ENCODE measurements at places on chromosomes 7 and 10.

DNA sequence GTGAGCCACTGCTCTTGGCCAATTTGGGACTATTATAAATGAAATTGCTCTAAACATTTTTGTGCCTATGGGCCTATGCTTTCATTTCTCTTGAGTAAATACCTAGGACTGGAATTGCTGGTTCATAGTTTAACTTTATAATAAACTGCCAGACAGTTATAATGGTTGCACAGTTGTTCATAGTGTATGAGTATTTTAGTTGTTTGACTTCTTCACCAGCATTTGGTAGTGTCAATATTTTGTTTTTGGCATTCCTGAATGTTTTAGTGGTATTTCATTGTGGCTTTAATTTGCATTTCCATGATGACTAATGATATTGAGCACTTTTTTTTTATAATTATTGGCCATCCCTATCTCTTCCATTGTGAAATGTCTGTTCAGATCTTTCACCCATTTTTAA lies 29.5 kb downstream of the PLEKHA8 start:
- no peak for DNase-seq

DNA sequence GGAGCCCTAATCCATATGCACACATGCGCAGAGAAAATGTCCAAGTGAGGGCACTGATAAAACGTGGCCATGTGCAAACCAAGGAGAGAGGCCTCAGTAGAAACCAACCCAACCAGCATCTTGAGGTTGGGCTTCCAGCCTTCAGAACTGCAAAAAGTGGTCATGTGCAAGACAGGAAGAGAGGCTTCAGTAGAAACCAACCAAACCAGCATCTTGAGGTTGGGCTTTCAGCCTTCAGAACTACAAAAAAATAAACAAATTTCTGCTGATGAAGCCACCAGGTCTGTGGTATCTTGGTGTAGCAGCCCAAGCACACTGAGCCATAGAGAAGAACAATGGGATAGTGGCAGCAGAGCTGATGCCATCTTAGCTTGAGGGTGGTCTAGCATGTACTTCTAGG lies 371.5 kb downstream of the CALN1 start:
- no peak for DNase-seq

- DNase-seq: no peak
Observed at GRCh38 chr10:99410146-99410545, 20.3 kb downstream of the GOT1 start.

DNA sequence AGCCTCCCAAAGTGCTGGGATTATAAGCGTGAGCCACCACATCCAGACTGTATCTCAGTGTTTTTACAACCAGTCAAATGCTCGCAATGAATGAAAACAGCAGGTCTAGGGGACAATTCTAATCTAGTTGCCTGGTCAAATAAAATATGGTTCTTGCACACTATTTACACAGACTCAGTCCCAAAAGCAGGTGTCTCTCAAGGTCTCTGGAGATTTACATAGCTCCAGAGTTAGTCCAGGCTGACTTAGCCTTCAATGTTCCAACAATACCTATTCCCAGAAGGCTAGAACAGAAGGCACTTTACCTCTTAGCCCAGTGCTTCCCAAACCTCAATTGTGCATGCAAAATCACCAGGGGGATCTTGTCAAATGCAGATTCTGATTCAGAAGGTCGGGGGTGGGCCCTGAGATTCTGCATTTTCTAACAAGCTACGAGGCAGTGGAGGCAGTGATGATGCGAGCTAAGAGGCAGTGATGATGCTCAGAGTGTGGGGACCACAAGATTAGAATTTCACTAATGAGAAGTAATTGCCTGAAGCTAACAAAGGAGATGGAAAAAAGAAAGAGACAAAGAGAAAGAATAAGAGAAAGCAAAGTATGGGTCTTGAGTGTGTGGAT lies 6.4 kb downstream of the KIAA1549 start:
- DNase-seq: no peak

DNA sequence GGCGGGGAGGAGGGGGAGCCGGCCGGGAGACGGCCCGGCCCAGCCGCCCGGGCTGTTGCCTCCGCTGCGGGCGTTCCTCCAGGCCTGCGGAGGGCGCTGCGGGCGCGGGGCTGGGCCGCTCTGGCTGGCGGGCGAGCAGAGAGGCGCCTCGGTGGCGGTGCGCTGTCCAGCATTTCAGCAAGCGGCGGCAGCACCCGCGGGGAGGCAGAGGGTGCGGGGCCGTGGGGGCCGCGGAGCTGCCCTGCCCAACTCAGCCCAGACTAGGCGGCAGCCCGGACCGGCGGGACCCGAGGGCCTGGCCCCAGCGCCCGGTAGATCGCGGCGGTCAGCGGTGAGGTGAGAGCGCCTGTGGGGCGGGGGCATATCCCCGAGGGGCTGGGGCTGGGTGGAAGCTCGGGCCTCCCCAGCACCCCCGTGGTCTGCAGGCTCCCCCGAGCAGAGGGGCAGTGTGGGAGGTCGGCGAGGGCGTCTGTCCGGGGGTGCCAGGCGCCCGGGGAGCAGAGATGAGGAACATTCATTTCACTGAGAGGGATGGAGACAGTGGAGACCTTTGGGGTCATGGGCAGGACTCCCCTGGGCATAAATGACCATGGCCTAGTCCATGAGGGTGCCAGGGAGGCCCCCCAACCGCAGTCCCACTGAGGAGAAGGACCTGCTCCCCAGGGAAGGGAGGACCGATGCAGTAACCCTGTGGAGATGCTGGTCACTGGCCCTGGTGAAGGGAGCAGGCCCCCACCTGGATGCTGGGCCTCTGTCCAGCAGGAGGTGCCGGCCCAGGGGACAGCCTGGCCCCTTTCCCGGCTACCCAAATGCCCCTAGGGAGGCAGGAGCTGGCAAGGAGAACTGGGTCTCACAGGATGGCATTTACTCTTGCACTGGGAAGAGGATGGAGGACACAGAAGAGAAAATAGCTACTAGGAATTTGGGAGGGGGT lies at the start of gene SRRM3:
Gene SRRM3 (plus strand): TSS at position 165 of the 934 bp plus-strand sequence. CDS start 33,171 bp downstream, outside the sequence.
- peak; percentile 72 for DNase-seq

GRCh38 chr7:75599244-75599781 lies 107.2 kb downstream of the SPDYE5 start:
- no peak for DNase-seq

- DNase-seq: no peak
Observed at GRCh38 chr10:11866199-11866925, 43.2 kb downstream of the PROSER2 start.

DNA sequence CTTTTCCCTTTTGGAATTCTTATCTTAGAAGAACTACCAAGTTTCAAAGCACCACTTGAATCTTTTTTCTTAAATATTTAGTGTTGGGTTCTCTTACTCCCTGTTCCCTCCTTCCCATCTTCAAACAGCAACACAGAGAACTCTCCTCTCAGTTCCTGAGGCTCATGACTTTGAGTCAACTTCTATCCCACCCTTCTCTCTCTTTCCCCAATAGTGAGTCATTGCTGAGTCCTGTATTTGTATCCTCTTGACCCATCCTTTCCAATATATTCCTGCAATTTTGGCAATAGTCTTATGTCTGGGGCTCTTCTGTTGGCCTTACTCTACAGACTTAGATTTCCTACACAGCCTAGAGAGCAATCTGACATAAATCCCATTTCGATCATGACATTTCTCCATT lies 20.8 kb upstream of the JCAD start:
- DNase-seq: no peak

- no peak for DNase-seq
Observed at GRCh38 chr7:64892666-64893309, 10.3 kb upstream of the ZNF273 start.

- no peak for DNase-seq
Observed at GRCh38 chr10:49276596-49276995, 22.4 kb upstream of the C10orf71 start.

DNA sequence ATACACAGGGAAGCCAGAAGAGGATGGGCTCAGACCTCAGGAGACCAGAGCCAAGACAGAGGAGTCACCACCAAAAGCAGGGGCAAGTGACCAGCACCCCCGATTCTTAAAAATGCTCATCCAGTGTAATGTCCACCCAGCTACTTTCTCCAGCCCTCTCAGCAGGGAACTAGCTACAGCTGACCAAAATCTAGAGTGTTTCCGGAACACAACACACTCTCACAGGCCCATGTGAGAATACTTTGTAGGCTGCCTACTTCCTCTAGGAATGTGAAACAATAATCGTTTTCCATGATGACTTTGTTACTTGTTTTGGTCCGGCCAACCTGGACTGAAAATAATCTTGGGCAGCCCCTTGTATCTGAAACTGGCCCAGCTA lies 14.5 kb downstream of the PSAP start:
- no peak for DNase-seq

- no peak for DNase-seq
Observed at GRCh38 chr7:51314726-51315125, 1.9 kb downstream of the COBL start.

DNA sequence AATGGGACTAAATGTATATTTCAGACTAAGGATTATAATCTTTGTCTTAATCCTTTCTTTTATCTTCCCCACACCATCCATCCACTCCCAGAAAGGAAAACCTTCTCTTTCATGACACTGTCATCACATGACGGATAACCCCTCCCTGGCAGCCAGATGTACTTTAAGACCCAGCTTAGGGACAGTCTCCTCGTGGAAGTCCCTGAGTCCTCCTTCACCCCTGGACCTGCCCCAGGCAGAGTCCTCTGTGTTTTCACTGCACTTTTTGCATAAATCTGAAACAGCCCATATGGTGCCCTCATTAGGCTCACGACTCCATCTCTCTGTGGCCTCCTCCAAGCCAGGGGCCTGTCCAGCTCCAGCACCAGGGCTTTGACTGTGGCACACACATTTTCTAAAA lies 16.0 kb downstream of the NRAP start:
- DNase-seq: no peak

GRCh38 chr10:11167233-11167966 lies 149.7 kb downstream of the CELF2 start:
- DNase-seq: no peak

DNA sequence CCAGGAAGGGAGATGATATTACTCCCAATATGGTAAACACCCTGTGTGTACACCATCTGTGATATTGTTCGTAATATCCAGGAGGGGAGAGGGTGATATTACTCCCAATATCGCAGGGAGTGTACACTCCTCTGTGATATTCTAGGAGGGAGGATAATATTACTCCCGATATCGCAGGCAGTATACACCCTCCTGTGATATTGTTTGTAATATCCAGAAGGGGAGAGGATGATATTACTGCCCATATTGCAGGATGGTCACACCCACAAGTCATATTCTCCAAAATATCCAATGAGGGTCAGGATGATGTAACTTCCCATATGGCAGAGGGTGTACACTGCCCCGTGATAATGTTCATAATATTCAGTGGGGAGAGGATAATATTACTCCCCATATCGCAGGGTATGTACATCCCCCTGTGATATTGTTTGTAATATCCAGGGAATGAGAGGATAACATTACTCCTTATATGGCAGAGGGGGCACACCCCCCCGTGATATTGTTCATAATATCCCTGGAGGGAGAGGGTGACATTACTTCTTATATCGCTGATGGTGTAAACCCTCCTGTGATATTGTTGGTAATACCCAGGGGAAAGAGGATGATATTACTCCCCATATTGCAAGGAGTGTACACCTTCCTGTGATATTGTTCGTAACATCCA lies 17.1 kb downstream of the AZGP1 start:
- DNase-seq: no peak

GRCh38 chr7:84705706-84706105 lies 481.1 kb downstream of the SEMA3D start:
- no peak for DNase-seq

GRCh38 chr10:61744469-61744868 lies 81.7 kb downstream of the CABCOCO1 start:
- DNase-seq: no peak

DNA sequence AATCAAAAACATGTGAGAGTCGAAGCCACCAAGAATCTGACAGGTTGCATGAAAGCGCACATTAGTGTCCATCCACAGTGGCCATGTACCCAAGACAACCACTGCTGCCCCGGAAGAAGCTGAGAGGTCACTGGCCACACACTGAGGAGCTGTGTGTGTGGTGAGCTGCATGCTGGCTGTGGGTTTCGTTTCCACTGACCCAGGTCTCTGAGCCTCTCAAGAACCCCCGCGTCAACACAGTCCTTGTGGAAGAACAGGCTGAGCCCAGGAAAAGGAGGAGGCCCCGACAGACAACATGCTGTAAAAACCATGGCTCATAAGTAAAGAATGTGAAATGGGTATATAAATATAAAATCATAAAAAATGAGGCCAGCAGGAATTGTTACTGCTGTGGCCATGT lies 8.2 kb downstream of the VIPR2 start:
- DNase-seq: no peak

GRCh38 chr7:16359216-16359615 lies 62.1 kb downstream of the CRPPA start:
- DNase-seq: no peak

DNA sequence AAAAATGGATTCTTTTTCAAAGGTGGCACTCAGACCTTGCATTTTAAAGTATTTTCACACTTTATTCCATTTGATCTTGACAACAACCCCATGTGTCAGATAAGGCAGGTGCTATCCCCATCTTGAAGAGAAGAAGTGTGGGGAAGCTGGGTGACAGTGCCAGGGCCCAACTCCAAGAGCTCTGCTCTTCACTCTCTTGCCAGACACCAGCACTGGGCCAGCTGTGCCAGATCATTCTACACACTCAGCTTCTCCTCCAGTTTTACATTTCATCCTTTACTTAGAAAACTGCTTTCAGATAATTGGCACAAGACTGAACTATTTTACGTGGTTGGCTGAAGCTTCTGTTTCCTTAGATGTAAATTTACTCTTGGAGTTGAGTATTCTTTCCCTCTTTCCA lies 64.4 kb downstream of the ENO4 start:
- DNase-seq: no peak

GRCh38 chr10:70738006-70738760 lies 47.0 kb downstream of the TBATA start:
- no peak for DNase-seq

GRCh38 chr10:126058104-126058503 lies 161.7 kb downstream of the FANK1 start:
- DNase-seq: no peak

Data from amniotic stem cell (primary cell).